ENCODE measurements at places on chromosomes 6 and 20.

- DNase-seq = no peak
These were observed 293.6 kb downstream of the COL12A1 start for GRCh38 chr6:74912234-74912633.

DNA sequence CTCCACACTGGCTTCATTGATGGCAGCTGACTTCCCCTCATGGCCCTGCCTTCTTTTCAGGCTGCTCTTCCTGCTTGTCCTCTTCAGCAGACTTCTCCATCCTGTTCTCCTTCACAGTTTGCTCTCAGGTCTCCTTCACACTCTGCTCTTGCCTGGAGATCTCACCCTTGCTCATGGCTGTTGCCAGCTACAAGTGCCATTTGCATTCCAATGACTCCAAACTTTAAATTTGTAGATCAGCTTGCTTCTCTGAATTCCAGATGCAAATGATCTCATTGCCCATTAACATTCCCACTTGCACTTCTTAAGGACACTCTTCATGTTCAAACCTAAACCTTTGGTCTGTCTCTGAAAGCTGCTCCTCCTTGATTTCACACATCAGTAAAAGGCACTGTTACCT lies 343.0 kb downstream of the QKI start:
- no peak for DNase-seq

GRCh38 chr6:139395891-139396301 lies 21.4 kb upstream of the CITED2 start:
- DNase-seq = no peak

- peak; percentile 52 for DNase-seq
These were observed 38.9 kb upstream of the PMEPA1 start for GRCh38 chr20:57748601-57749130.

Data from activated T-cell treated with anti-CD3 and anti-CD28 coated beads, Interleukin-2, amount 50 U/mL, for 72 hours (primary cell).